ENCODE measurements at places on chromosomes 13 and 19.

DNA sequence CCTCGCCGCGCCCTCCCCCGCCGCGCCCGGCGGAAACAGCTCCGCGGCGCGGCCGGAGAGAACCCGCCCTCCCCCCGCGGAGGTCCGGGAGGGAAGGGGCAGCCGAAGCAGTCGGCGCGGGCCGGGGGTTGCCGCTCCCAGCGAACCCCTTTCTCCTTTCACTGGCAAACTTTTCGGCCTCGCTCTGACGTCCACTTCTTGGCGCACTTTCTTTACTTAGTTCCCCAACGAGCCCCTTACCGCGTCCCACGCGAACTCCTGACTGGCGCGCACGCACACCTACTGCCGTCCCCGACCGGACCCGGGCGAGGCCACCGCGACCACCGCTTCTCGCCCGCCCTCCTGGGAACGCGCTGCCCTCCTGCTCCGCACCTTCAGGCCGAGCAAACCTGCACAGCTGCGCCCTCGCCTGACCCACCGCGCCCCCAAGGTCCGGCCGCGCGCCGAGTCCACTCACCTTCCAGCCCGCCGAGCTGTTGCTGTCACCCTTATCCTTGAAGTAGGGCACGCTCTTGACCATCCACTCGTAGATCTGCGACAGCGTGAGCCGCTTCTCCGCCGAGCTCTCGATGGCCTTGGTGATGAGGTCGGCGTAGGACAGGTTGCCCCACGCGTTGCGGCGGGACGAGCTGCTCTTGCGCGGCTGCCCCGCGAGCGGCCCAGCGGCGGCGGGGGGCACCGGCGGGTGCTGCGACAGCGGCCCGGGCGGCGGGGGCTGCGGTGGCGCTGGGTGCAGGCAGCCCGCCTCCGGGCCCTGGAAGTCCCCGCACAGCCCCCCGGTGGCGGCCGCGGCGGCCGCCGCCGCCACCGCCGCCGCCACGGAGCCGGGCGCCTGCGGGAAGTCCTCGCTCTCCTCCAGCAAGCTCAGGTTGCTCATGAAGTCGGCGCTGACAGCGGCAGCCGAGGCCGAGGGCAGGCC is 1.1 kb downstream of the FOXO1 start:
- no peaks in the 10 kb centered on the region for H3K27me3 ChIP-seq
- no peaks in the 10 kb centered on the region for H3K36me3 ChIP-seq
- peak overlapping the region; percentile 99 for H3K27ac ChIP-seq
- no peaks in the 10 kb centered on the region for H3K4me1 ChIP-seq

GRCh38 chr13:48265217-48265815 is 32.3 kb downstream of the ITM2B start:
- no peak overlapping the region for H3K4me3 ChIP-seq
- no peak for DNase-seq
- H3K4me1 ChIP-seq: no peaks in the 10 kb centered on the region
- H3K36me3 ChIP-seq: peaks cover 3% of the 10 kb centered on the region
- no peaks in the 10 kb centered on the region for H3K27me3 ChIP-seq

DNA sequence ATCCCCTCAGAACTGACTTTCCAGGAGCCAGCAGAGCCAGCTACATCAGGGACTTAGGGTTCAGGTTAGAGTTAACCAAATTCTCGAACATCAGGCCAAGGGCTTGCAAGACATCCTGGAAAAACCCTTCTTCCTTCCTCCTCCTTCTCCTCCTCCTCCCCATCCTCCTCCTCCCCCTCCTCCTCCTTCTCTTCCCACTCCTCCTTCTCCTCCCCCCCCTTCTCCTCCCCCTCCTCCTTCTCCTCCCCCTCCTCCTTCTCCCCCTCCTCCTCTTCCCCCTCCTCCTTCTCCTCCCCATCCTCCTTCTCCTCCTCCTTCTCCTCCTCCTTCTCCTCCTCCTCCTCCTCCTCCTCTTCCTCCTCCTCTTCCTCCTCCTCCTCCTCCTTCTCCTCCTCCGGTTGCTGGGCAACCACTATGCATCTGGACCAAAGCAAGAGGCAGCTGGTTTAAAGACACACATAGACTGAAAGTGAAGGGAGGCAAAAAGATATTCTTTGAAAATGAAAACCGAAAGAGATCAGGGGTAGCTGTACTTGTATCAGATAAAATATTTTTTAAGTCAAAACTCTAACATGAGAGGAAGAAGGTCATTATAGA is 5.9 kb upstream of the CCL25 start:
- H3K4me3 ChIP-seq: no peak overlapping the region
- H3K27ac ChIP-seq: no peak overlapping the region
- no peaks in the 10 kb centered on the region for H3K4me1 ChIP-seq
- DNase-seq: no peak

DNA sequence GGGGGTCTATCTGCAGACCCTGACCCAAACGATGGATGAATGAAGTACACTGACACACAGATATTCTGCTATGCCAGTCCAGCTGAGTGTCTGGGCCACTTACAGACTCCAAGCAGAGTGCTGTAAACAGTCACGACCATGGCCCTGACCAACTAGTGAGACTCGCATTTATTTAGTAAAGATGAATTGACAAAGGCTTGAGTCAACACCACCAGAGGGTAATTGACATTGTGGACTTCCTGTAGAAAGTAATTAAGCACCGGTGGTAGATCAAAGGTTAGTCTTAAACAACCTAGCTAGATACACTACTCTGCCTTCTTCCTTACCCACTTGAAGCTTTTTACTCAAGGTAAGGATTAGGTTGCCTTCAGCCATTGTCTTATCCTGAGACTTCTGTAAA is 63.4 kb upstream of the KPNA3 start:
- no peaks in the 10 kb centered on the region for H3K27me3 ChIP-seq
- no peak for DNase-seq
- no peak overlapping the region for H3K27ac ChIP-seq

- H3K27ac ChIP-seq: no peak overlapping the region
- DNase-seq: no peak
- H3K27me3 ChIP-seq: no peaks in the 10 kb centered on the region
- H3K4me1 ChIP-seq: no peaks in the 10 kb centered on the region
- no peaks in the 10 kb centered on the region for H3K36me3 ChIP-seq
These were observed 540.5 kb upstream of the KLF12 start for GRCh38 chr13:74674720-74675119.
